Activated T-helper 1 cell treated with Interleukin-2 at 50 U/mL for 16 hours (primary cell): ENCODE measurements at places on chromosomes 5 and 9.

GRCh38 chr5:123819386-123819785 lies 307.4 kb downstream of the CSNK1G3 start:
- no peak for DNase-seq

- DNase-seq: no peak
Measured at GRCh38 chr5:149749481-149750365, 19.6 kb downstream of the PPARGC1B start.

DNA sequence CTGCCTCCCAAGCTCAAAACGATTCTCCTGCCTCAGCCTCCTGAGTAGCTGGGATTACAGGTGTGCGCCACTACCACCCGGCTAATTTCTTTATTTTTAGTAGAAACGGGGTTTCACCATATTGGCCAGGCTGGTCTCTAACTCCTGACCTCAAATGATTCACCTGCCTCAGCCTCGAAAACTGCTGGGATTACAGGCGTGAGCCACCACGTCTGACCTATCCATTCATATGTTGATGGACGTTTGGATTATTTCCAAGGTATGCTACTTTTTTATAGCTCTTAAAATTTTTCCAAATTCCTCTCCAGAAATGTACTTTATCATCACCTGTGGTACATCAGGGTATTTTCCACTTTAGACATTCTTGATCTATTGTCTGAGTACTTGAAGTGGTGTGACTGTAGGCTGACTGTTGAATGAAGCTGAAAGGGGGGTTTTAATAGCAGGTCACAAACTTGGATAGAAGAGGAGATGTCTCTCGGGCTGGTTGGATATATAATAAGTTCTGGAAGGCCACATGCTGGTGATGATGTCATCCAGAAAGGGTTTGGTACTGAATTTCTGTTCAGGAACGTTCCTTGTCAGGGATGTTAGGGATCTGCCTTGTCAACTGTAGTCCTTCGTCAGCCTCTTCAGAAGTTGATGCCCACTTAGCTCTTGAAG lies 7.4 kb downstream of the CTNNA1 start:
- DNase-seq: no peak

DNA sequence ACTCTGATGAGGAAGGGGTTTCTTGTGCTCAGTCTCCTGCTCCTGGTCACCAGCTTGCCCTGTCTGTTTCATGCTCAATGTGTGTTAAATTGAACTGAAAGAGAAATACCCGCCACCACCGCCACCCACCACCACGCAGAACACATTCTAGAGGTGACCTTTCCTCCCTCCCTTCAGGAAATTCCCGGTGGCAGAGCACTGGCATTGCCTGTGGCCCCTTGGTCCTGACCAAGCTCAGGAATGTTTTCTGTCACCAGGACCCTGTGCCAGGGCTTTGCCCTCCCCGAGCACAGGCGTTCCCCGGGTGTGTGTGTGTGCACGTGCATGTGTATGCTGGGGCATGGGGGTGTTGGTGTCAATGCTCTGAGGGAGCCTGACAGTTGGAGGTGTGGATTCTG lies 10.2 kb upstream of the SLC25A51 start:
- DNase-seq: no peak

- no peak for DNase-seq
Measured at GRCh38 chr9:73116031-73116430, 35.6 kb upstream of the ANXA1 start.

- no peak for DNase-seq
Measured at GRCh38 chr5:79546782-79547428, 33.0 kb upstream of the HOMER1 start.

GRCh38 chr9:74035786-74036185 lies 461.3 kb upstream of the RORB start:
- no peak for DNase-seq

GRCh38 chr5:33299621-33300208 lies 141.1 kb upstream of the TARS1 start:
- DNase-seq: no peak

- no peak for DNase-seq
Measured at GRCh38 chr9:96022445-96023051, 147.1 kb downstream of the ERCC6L2 start.

GRCh38 chr5:133653760-133654049 lies 41.4 kb upstream of the FSTL4 start:
- no peak for DNase-seq

DNA sequence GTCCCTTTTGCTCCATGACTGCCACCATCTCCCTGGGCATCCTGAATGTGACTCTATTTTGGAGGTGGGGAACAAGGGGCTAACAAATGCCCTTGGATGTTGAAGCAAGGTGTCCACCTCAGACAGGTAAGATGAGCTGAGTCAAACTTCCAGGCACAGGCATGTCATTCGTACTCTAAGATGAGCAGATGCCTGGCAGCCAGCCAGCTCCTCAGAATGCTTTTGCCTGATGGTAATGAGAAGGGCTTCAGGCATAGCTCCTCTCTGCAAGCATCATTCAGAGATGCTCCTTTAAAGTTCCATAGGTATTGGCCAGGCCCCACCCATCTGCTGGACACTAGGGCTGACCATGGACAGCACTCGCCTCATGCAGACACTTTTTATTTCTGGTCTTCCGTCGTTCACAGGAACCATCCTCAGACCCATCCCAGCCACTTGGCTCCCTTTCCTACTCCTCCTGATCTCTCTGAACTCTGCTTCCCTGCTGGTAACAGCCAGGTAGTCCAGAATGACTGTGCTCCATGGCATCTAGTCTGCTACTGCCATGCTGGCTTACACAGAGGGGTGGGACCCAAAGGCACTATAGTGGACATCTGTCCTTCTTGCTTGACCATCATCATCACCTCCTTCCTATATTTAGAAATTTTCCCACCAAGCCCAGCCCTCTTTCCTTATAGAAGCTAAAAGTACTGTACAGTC lies 118.8 kb downstream of the GLIS3 start:
- DNase-seq: no peak
